ENCODE measurements at places on chromosomes 5 and 9.

- DNase-seq = no peak
Measured at GRCh38 chr5:73897893-73898292, 271.9 kb downstream of the ARHGEF28 start.

GRCh38 chr5:31000287-31000686 lies 193.2 kb upstream of the CDH6 start:
- no peak for DNase-seq

DNA sequence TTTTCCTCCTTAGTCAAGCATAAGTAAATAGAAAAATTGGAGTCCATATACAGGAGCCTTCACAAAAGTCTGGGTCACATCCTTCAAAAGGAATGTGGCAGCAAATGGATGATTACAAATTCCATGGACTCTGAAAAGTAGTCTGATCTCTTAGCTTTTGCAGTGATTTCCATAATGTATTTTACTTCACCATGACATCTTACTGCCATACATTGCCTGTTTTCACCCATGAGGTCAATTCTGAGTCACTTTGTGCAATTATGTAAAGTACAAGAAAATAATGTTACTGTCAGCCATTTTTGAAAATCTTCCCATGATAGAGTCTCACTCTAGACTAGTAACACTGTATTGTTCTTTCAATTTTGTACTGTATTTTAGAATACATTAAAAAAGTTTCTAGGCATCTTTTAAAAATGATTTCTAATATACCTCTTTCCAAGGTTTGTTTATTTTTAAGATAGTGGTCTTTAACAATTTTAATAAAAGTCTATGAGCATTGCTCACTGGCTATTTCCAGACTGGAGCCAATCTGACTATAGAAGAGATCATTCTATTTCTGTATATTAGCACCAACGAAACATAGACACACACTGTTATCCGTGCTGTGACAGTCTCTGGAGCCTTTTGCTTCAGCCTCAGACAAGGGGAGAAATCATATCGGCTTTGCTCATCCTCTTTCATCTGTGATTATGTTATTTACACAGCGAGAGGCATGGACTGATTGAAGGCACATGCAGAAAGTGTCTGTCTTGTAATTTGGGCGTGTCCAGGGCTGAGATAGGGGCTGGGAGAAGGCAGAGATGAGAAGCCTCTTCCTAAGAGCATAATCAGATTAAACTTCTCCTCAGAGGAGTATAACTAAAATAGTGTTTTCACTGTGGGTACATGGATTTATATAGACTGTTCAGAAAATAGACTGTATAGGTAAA lies 22.9 kb upstream of the ACTBL2 start:
- DNase-seq = no peak

DNA sequence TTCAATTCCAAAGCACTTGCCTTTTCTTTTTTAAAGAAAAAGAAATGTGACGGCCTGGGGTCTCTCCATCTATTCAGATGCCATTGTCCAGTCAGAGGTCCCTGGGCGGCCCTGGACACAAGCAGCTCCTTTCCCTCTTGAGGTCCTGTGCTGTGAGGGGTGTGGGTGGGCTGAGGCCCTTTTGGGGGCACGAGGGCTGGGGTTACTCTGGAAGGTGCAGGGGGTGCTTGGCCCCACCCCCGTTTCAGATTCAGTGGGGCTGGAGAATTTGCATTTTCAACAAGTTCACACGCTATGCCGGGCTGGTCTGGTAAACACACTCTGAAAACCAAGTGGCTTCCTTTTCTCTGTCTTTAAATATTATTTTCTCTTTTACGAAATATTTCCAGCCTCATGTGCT lies 91.4 kb upstream of the PHYKPL start:
- no peak for DNase-seq

DNA sequence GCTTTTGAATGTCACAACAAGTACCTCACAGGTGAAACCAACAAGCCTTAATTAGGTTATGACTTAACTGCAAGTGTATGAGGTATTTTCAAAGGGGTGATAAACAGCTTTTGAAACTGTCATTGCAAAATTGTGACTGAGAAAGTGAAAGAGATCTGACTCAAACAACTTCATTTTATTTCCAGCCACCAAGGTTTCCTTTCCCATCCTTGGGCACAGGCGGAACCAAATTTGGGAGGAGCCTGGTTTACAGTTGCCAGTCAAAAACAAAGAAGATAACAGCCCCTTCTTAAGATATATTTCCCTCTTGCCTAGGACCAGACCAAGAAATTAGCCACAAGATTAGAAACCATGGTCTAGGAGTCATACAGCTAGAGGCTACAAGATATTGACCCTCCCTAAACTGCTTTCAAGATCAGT lies 417.1 kb downstream of the CSNK1G3 start:
- DNase-seq = no peak

DNA sequence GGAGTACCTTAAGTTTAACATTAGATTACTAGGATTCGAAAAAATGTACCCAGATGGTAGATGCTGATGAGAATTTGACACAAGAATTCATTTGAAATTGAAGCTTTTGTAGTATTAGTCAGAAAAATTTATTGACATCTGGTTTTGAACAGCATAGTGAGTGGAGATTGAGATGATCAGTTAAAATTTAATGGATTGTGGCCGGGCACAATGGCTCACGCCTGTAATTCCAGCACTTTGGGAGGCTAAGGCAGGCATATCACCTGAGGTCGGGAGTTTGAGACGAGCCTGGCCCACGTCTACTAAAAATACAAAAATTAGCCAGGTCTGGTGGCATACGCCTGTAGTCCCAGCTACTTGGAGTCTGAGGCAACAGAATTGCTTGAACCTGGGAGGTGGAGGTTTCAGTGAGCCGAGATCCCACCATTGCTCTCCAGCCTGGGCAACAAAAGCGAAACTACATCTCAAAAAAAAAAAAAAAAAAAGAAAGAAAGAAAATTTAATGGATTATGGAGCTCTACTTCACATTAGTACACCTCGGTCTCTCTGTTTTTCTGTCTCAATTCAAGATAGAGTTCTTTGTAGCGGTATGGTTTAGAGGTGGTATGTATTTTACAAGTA lies 21.0 kb downstream of the NDFIP1 start:
- no peak for DNase-seq

DNA sequence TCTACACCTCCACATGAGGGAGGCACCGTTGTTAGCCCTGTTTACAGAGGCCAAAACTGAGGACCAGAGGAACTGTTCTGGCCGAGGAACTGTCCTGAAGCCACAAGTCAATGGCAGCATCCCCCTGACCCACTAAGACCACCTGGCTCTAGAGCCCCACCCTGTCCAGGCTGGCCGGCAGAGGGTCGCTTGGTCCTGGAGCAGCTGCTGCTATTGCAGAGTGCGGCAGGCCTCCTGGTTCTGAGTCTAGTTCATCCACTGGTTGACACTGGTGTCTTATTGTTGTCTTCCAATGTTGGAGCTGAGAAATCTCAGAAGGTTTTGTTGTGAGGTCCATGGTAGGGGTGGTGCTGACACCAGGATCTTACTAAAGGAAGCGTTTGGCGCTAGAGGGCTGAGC lies 26.6 kb upstream of the ANGPTL2 start:
- no peak for DNase-seq

- no peak for DNase-seq
Measured at GRCh38 chr9:135544981-135545635, 818 bp upstream of the OBP2A start.

- DNase-seq = no peak
Measured at GRCh38 chr5:54828151-54828550, 157.2 kb downstream of the ESM1 start.

All from SHP77 treated with DMSO at 0.1 percent for 48 hours (cell line).